ENCODE measurements at places on chromosomes 11 and 22.

GRCh38 chr11:118878163-118878563, 5.5 kb upstream of the CXCR5 start:
- no peak for DNase-seq

GRCh38 chr11:16377746-16378145, 21.4 kb upstream of the SOX6 start:
- DNase-seq = no peak

DNA sequence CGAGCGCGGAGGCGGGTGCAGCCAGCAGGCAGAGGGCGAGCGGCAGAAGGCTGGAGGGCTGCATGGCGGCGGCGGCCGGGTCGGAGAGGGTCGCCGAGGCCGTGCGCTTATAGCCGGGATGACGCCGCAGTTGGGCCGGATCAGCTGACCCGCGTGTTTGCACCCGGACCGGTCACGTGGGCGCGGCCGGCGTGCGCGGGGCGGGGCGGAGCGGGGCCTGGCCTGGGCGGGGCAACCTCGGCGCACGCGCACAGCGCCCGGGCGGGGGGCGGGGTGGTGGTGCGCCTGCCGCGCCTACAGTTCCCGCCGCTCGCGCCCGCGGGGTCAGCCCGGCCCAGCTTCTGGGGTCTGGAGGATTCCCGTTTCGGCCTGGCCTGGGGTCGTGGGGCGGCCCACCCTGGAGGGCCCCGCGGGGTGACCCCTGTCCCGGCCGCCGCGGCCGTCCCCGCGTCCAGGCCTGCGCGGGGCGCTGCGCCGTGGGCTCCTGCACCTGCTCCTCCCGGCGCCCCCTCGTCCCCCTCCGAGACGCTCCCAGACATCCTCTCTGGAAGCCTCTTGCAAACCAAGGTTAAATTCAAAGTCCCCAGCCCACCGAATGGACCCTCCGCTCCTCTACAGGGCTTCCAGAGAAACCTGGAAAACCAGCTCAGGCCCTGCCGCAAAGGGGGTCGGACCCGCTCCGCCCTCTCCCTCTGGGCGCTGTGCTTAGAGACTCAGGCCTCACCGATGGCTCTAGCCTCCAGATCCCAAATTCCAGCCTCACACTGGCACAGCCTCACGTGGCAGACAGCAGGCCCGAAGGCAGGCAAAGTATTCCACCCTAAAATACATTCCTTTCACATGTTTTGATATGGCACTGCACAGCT, at the start of gene CTSD:
Gene CTSD, minus strand, starts transcription at position 132 of the 866 bp plus-strand sequence. Its CDS starts 68 bp downstream, at position 64.
- DNase-seq = peak; percentile 74

- DNase-seq = no peak
Measured at GRCh38 chr11:90774727-90775566, 552.1 kb upstream of the CHORDC1 start.

- peak; percentile 10 for DNase-seq
Measured at GRCh38 chr11:72483412-72484186, 49.3 kb upstream of the CLPB start.

GRCh38 chr11:47280099-47280498, 10.2 kb downstream of the MADD start:
- no peak for DNase-seq

GRCh38 chr22:17114898-17115235, 6.3 kb downstream of the TMEM121B start:
- no peak for DNase-seq

DNA sequence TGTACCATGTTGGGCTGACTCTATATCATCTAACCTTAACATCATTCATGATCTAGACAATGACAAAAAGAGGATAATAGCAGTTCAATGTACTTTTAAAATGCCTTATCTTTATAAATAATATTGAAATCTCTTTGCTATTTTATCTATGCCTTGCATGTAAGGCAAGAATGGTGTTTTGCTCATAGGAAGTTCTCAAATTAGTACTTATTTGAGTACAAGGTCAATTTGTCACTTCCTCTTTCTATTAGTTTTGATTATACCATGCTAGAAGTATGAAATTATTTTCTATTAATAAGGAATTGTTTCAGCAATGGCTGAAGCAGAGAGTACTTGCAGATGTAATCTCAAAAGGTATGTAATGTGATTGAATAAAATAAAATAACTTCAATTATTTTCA, 1285.4 kb upstream of the TENM4 start:
- DNase-seq = no peak

DNA sequence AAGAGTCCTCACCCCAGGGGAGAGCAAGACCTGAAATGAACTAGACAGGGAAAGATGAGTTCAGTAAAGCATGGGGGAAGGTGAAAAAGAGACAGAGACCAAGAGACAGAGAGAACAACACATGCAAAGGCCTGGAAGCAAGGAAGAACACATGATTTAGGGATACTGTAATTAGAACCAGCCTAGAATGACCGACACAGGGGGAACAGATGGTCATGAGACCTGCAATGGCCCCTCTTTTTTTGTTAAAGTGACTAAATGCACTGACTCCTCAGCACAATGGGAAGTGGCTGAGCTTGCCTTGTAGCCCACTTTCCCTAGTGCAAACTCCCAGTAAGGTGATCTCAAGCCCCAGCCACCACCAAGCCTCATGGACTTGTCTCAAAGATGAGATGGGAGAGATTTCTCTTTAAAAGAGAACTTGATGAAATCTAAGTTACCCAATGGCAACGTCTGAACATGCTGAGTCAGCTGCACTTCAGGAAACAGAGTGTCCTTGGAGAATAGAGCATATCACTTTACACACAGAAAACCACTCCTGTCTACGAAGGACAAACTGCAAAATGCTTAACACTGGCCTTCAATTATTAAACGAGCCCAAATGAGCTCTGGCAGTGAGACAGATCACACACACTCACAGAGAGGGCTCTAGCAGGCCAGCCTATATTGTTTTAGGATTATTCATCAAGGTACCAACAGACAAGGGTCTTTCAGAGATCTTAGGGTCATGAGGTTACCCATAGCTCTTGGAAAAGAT, 91.0 kb downstream of the SERGEF start:
- peak; percentile 13 for DNase-seq

DNA sequence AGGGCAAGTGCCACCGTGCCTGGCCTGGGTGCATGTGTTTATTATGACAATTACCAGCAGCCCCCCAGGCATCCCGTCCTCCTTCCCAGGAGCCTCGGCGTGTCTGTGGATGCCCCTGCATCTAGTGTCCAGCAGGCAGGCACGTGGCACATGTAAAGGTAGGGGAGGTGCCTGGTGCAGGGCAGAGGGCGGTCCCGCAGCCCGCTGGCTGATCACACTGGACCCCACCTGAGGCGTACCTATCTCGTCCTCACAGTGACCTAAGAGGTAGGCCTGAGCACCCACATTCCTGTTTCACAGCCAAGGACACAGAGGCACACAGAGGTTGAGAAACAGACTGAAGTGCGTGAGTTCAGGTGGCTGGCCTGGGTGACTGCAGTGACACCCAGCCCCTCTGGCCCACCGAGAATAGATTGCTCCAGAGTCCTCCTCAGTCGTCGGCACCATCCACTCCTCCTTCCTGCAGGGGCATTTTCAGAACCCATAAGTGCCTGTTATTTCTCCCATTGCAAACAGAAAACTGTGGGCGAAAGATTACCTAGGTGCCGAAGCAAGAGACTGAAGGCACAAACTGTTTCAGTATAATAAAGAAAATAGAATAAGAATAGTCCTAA, 3.0 kb upstream of the PHRF1 start:
- DNase-seq = no peak

DNA sequence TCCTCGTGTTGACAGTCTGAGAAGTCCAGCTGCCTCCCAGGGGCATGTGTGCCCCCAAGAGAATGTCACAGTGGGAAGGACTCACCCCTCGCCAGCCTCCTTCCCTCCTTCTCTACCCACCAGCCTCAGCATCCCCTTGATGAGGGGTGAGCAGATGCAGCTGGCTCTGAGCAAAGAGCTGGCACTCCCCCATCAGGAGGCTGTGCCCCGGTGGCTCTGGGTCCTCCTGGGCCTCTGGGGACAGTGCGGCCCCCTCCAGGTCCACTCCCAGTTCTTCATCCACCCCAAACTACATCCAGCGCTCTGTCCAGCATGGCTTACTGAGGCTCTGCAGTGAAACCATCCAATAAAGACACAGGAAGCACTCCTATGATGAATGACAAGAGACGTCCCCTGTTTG, 210.4 kb downstream of the BRD1 start:
- DNase-seq = no peak

- no peak for DNase-seq
Measured at GRCh38 chr11:65787649-65788622, 1.1 kb downstream of the OVOL1 start.

- no peak for DNase-seq
Measured at GRCh38 chr11:95330302-95330701, 99.3 kb upstream of the SESN3 start.

DNA sequence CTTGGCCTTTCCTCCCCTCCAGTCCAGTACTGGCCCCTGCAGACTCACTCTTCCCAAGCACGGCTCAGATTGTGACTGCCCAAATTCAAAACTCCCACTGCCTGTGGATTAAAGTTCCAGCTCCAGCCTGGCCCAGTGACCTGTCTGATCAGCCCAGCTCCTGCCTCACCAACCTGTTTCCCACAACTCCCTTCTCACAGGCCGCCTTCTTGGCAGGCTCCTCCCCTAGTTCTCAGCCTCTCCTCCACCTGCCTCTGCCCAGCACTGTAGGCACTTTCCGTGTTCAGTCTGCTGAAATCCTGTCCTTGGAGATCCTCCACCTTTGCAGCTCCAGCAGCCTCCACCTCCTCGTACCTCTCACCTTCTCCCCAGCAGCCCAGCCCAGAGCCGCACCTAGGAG, 68.6 kb downstream of the MICAL2 start:
- no peak for DNase-seq

DNA sequence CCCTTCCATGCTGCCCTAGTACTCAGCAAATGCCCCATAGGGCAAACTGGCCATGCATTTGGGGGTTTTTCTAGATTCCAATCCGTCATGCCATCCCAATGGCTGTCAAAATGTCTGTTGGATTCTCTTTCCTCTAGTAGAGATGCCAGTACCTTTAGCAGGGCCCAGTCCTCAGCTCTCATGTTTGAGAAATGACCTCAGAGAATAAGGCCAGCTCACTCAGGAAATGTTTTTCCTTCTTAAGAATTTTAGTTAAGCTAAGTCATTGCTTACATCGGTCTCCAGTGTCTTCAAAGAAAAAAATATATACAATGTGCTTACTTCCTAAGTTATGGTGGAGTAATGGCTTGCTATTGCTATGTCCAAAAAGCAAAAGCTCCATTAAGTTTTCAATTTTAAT, 14.1 kb upstream of the ALKBH3 start:
- no peak for DNase-seq

GRCh38 chr11:86208572-86208971, 36.0 kb upstream of the EED start:
- no peak for DNase-seq

DNA sequence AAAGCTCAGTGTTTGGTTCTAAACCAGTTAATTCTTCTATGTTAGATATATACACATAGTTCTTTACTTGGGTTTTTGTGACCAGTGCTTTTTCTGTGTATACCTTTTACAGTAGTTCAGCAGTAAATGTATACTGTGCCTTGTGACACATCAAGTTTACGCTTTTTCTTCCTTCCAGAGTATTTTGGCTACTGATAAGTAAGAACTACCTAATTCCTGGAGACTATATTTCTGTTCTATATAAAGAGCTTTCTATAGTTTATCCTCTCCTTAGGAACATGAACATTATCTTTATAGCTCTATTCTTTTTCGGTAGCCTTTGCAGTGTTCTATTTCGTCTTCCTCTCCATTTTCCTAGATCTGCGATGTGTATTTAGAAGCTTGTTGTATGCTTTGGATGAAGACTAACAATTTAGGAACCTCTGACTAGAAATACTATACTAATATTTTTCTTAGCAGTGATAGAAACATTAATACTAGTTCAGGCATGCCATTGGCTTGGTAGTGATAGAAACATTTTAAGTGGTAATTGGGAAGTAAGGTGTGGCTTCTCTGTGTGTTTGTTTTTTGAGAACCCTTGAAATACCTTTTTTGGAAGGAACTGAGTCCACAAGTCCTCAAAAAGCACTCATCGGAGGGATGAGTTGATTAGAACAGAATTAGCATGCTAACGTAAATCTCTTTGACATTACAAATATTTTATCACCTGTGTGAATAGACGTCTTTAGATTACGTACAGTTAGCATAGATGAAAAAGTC, 74.6 kb downstream of the ARHGEF12 start:
- DNase-seq = no peak

GRCh38 chr11:12581923-12582322, 92.3 kb upstream of the TEAD1 start:
- DNase-seq = no peak

- no peak for DNase-seq
Measured at GRCh38 chr11:113349528-113349927, 35.1 kb downstream of the TTC12 start.
